ENCODE measurements at places on chromosomes 1 and 21.

DNA sequence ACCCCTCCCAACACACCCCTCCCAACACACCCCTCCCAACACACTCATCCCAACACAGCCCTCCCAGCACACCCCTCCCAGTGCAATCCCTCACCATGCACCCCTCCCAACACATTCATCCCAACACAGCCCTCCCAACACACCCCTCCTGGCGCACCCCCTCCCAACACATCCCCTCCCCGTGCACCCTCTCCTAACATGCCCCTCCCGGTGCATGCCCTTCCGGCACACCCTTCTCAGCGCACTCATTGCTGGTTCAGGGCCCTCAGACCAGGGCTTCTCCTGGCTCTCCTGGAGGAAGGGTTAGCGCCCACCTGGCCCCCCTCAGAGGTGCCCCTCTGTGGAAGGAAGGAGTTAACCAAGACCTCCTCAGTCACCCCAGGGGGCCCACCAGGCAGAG, 74.5 kb upstream of the ARHGEF16 start:
- no peak for DNase-seq

- DNase-seq, result no peak
These were observed 114.8 kb downstream of the LRRIQ3 start for GRCh38 chr1:74083128-74083527.

GRCh38 chr1:168518201-168518689, 25.6 kb downstream of the XCL2 start:
- no peak for DNase-seq

DNA sequence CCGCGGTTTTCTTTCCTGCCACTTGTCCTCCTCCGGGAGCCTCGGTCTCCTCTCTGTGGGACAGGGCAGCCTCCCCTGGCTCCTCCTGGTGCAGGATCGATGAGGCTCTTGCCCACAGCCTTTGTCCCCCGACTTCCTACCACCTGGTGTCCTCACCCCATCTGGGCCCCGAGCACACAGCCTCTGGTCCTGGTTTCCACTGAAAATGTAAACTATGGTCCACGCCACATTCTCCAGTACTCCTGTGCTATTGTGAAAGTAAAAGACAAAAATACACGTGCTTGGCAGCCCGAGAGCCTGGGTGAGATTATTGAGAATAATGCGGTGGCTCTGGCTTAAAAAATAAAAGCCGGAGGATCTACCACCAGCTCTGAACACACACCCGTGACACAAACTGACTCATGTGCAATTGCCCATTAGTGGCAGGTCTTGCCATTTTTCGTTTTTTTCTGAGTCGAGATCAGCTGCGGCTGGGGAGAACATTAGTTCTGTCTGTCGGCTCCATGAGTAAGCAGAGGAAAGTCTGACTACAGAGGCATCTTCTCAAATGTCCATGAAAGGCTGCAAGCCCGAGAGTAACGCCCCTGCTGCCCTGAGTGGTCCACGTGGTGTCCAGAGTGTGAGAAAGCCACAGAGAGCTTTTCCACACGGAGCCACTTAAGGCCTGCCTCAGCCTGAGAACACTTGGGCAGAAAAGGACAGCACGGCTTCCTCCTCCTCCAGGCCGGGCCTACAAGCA, 5.7 kb upstream of the COL6A2 start:
- no peak for DNase-seq

DNA sequence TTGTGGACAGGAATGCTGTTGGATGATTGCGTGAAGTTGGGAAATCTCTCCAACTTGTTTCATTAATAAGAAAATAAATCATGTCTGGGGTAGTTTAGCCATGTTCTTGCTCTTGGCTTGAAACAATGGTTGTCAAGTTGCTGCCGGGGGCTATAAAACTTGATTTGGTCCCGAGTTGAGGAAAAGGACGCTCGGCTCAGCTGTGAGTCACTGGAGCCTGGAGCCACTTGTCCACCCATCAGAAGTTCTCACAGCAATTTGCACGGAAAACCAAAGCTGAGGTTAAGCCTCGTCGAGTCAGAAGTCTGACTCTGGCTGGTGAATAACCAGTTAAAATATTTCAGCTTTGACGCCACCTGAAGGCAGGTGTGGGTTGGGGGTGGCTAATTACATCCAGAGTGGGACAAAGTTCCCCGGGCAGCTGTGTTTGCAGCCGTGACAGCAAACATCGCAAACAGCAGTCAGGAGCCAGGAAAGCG, 19.7 kb upstream of the RIPK4 start:
- DNase-seq, result no peak
